IMR-90 (cell line): ENCODE measurements at places on chromosomes 4 and X.

- no peaks in the 10 kb centered on the region for H3K4me1 ChIP-seq
- no peaks in the 10 kb centered on the region for H3K36me3 ChIP-seq
- H3K4me3 ChIP-seq: no peak overlapping the region
- no peak for DNase-seq
- H3K27me3 ChIP-seq: peaks cover 54% of the 10 kb centered on the region
These were observed 126.5 kb upstream of the NKX1-1 start for GRCh38 chr4:1532549-1533395.

DNA sequence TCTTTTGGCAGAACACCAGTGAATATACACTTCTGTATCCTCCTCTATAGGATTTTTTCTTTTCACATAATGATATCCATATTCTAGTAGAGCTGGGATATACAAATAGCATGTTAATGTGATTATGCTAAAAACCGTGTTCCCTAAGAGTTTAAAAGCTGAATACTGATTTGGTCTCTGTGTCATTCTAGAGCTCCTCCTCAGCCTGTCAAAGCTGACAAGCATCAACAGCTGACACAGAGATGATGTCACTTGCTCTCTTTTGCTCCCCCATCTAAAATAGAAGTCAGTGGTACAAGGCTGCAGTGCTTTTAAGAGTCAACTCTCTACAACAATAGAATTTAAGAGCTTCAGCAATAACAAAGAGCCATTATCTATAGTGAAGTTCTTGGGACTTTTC lies 17.1 kb upstream of the HERC3 start:
- no peaks in the 10 kb centered on the region; the same call in 1 of the 2 replicates for H3K4me1 ChIP-seq
- no peaks in the 10 kb centered on the region for H3K27me3 ChIP-seq
- DNase-seq: no peak
- H3K4me3 ChIP-seq: no peak overlapping the region
- no peaks in the 10 kb centered on the region for H3K36me3 ChIP-seq

DNA sequence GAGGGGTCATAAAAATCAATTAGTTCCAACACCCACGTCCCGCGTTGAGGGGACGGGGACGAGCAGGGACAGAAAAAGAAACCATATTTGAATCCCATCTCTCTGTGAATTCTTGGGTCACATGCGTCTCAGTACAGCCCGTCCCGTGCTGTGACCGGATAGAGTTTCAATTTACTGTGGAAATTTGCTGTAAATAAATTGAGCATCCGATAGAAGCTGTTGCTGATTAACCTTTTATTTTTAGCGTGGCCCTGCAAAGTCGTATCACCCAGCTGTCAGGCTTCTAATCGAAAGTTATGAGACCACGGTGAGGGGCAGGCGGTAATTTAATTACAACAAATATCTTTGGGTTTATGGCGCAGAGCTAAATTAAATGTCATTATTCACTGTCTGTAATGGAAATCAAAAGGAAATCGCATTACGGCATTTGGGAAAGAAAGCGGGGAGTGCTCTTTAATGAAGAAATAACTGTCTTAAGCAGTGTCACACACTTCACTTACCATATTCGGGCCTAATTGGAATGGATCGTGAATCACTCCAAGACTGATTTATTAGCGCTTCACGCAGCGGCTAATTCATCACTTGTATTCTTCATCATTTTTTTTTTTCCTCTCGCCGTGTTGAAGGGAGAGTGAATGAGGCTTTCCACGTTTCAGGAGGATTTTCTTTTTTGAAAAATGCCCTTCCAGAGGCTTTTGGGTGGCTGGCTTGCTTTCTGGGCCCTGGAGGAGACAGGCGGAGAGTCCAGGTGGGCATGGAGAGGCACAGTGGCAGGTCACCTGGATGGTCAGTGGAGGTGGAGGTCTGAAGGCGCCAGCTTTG lies 7.3 kb downstream of the SHOX start:
- no peak for DNase-seq
- H3K4me1 ChIP-seq: no peaks in the 10 kb centered on the region

DNA sequence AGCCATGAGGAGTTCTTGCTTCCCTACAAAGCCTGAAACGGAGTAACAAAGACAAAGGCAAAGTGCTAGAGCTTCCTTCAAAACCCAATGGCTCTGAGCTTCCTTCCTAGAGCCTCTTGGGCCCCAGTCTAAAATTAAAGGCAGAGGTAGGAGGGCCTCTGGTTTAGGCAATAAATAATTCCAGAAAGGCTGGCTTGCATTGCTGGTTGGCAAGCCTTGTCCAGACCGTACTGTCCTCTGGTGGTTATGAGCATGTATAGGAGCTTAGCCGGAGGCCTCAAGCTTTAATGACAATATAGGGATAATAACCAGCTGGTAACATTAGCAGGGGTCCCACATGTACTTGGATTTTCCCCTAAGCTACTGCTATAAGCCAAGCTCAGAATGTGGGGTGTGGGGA lies 237.3 kb downstream of the AR start:
- H3K27me3 ChIP-seq: no peaks in the 10 kb centered on the region; the same call in 1 of the 2 replicates
- no peaks in the 10 kb centered on the region for H3K36me3 ChIP-seq
- DNase-seq: no peak
- H3K4me3 ChIP-seq: no peak overlapping the region

DNA sequence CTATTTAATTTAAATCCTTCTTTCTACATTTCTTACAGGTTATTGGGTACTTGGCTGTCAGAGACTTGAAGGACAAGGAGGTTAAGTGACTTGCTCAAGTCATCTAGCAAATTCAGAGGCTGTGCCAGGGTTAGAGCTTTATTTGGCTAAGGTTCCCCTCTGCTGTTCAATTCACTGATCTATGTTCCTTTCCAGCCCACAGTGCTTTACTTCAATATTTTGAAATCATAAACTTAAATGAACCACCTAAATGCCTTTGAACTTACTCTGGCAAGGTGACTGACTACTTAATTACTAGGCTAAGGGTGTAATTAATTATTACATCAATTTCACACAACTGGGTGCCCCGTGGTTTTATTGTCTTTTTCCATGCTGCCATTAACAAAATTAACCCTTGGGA lies 288.7 kb downstream of the CAMK2D start:
- no peak for DNase-seq
- H3K4me3 ChIP-seq: no peak overlapping the region
- H3K4me1 ChIP-seq: peaks cover 5% of the 10 kb centered on the region; the same call in 1 of the 2 replicates
- H3K27me3 ChIP-seq: no peaks in the 10 kb centered on the region
- peaks cover 6% of the 10 kb centered on the region for H3K36me3 ChIP-seq
